CD4-positive, alpha-beta T cell treated with Interferon alpha-2 for 1 hour (primary cell): ENCODE measurements at places on chromosomes 6 and 20.

DNA sequence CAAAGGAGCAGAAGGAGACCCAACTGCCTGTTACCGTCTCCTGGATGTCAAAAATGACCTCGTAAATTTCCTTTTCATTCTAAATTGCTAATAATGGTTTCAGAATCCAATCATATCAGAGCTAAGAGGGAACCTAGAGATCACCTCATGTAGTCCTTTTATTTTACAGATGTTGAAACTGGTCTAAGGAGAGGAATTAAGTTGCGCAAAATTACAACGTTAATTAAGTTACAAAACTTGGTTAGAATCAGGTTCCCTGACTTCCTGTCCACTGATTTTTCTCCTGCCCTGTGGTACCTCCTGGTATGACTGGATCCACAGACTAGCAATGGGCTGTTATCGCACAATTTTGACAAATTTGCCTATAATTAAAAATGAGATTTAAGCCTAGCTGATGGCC is 9.0 kb upstream of the STK38 start:
- no peak for DNase-seq

DNA sequence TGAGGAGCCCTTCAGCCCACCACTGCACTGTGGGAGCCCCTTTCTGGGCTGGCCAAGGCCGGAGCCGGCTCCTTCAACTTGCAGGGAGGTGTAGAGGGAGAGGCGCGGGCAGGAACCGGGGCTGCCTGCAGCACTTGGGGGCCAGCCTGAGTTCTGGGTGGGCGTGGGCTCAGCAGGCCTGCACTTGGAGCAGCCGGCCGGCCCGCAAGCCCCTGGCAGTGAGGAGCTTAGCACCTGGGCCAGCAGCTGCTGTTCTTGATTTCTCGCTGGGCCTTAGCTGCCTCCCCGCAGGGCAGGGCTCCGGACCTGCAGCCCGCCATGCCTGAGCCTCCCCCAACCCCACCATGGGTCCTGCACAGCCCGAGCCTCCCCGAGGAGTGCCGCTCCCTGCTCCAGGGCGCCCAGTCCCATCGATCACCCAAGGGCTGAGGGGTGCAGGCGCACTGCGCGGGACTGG is 101.7 kb upstream of the ADGRB3 start:
- DNase-seq: no peak

GRCh38 chr6:108222504-108222903 is 38.3 kb downstream of the SNX3 start:
- no peak for DNase-seq

DNA sequence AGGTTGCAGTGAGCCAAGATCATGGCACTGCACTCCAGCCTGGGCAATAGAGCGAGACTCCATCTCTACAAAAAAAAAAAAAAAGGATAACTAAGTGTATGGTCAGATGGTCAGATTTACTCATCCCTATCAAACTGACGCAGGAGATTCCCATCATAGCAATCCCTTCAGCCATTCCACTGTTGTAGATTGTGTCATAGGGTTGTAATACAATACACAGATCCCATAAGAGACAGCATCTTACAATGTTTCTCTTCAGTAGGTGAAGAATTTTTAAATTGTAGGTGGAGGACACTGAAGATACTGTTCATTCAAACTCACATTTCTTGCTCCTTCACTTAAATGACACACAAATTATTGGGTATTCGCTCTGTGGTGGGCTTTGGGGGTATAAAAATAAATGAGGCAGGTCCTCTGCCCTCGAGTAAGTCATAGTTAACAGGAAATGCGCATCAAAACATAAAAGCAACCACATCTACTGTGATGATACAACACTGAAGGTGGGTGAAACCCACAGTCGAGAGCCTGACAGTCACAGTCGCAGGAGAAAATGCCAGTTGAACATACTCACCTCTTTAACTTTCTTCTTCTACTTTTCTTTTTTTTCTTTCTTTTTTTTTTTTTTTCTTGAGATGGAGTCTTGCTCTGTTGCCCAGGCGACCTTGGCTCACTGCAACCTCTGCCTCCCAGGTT is 205.5 kb downstream of the ZNF217 start:
- peak; percentile 29 for DNase-seq

GRCh38 chr20:40583636-40584035 is 105.4 kb downstream of the MAFB start:
- DNase-seq: peak; percentile 37

DNA sequence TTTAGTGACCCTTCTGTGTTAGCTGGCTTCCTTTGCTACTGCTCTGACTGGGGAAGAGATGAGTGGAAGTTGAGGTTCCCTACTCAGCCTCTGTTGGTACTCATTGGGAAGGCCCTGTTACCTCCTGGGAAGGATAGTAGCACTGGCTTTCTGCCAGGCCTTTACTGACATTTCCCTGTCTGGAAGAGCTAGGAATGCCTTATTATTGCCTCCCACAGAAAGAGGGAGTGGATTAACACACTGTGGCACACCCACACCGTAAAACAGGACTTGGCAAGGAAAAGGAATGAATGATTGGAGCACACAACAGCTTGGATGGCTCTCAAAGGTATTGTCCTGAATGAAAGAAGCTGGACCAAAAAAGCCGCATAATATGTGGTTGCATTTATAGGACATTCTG is 12.2 kb downstream of the ZNF831 start:
- no peak for DNase-seq
